ENCODE measurements at places on chromosomes 3 and 15. TPM values are rescaled to one million over a fixed set of nuclear protein-coding genes. Genes with fewer than 3 reads are reported as not detected.

DNA sequence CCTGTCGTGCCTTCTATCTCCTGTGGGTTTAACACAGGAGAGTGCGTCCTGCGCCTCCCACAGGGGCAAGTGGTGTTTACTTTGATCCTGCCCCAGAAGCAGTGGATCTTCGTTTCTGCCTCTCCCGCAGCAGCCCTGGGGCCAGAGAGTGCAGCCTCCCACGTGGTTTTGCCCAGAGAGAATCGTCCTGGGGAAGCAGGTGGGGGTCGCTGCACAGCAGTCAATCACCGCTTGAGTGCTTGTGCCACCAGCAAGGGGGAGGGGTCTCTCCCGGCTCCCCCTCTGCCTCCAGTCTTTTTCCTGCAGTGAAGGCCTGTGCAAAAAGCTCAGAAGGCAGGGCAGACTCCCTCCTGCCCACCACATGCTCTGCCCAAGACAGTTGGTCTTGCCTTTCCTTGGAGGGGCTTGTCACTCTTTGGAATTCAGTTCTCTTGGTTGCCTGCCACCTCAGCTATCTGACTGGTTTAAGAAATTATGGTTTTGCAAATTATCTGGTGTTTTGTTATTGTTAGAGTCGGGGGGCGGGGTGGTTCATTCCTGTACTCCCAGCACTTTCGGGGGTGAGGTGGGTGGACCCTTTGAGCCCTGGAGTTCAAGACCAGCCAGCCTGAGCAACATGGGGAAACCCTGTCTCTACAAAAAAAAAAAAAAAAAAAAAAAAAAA lies 26.9 kb downstream of the STOML1 start:
- DNase-seq, result no peak

ZNF385D gene
- total RNA-seq, result 0.25 TPM

ECE2 gene
- total RNA-seq, result not detected

MCF2L2 gene
- total RNA-seq, result 4.9 TPM

All from natural killer cell (primary cell).